H1 (cell line): ENCODE measurements at places on chromosomes 2 and 18. TPM values are rescaled to one million over a fixed set of nuclear protein-coding genes. Genes with fewer than 3 reads are reported as not detected.

The NMS gene
- not detected in 2 replicates for total RNA-seq

The CEP68 gene
- 22.5 and 23.2 TPM in 2 replicates for total RNA-seq

The NCKAP5 gene
- total RNA-seq: 0.46 and 0.86 TPM in 2 replicates

The ASB18 gene
- not detected in 2 replicates for total RNA-seq

The HOXD13 gene
- total RNA-seq: not detected in 2 replicates

The CD8B2 gene
- total RNA-seq: not detected in 2 replicates

The STARD6 gene
- total RNA-seq: not detected in 2 replicates

GRCh38 chr2:112626604-112627059, 19.1 kb upstream of the SLC20A1 start:
- no peak for DNase-seq

DNA sequence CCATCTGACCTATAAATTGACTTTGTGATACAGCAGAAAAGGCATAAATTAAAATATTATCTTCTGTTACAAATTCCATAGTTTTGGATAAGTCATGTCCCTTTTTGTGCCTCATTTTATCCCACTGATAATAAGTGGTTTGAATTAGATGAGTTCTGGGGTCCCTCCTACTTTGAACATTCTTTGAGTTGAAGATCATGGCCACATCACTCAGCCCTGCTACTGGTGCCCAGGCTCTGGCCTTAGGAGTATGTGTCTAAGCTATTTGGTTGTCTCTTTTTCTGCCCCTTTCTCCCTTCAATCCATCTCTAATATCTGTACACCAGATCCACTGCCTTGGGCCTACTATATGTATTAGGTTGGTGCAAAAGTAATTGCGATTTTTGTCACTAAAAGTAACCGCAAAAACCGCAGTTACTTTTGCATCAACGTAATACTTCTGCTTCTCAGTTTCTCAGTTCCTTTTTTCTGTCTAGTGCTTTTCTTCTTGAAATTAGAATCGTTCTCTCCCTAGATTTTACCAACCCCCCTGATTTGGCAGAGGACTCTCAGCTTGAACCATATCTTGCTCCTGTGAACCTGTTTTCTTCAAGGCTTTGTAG, 362.5 kb upstream of the TNP1 start:
- DNase-seq: no peak

DNA sequence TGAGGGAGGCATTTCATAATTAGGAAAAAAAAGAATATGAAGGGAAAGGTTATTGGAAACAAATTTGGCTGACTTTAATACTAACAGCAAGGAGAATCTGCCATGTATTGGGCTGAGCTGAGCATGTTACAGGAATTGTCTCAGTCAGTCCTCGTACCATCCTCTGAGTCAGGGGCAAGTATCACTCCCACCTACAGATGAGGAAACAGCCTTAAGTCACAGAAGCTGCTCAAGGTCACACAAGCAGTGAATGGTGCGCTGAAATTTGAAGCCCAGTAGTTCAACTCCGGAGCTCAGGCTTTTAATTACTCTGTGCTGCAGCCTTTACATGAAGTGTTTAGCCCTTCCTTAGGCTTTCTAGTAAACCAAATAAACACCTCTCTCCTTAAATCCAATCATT, 17.3 kb downstream of the PROKR1 start:
- DNase-seq: no peak

GRCh38 chr18:72544092-72544886, at the start of gene CBLN2:
TSS of gene CBLN2 (minus strand) at chr18:72544342. CDS start at chr18:72542160, 2,182 bp downstream.
- DNase-seq: peak; percentile 89

DNA sequence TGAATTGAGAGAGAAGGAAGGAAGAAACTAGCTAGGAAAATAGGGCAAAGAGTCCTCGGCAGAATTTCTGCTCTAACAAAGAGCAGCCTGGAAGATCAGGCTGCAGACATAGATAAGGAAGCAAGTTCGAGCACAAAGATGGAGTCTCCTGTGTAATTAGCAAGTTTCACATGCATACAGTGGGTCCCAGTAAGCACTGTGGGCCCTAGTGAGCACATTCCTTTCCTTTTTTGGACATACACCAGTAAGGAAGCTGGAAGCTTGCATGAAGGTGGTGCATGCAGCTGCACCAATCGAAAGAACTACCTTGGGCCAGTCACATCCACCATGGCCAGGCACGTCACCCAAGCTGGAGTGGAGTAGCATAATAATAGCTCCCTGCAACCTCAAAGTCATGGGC, 109.7 kb downstream of the NOL4 start:
- DNase-seq: no peak

GRCh38 chr2:163345795-163346573, 389.8 kb downstream of the FIGN start:
- no peak for DNase-seq

- no peak for DNase-seq
These were observed 539 bp upstream of the MOB4 start for GRCh38 chr2:197515315-197515738.

- no peak for DNase-seq
These were observed 119.0 kb downstream of the KIAA1328 start for GRCh38 chr18:36947820-36948348.
